Activated CD4-positive, alpha-beta T cell treated with anti-CD3 and anti-CD28 coated beads, Interleukin-2, amount 10 ng/mL, durations not matched to agents 7 days and 5 days (primary cell): ENCODE measurements at places on chromosomes 7 and 10.

DNA sequence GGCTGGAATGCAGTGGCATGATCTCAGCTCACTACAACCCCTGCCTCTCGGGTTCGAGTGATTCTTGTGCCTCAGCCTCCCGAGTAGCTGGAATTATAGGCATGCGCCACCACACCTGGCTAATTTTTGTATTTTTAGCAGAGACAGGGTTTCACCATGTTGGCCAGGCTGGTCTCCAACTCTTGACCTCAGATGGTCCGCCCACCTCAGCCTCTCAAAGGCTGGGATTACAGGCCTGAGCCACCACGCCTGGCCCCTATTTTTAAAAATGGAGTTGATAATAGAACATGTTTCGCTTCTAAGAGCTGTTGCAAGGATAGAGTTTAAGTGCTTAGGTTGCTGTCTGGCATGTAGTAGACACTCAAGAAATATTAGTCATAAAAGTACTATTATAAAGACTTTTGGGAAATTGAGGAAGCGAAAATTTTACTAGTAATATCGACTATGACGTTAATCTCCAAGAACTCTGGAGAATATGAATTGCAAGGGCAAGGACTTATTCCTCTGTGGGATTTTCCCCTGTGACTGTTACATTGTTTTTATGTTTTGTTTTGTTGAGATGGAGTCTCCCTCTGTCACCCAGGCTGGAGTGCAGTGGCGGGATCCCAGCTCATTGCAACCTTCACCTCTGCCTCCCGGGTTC lies 7.9 kb downstream of the GTF2I start:
- H3K4me3 ChIP-seq: no peak overlapping the region
- no peak for DNase-seq
- H3K27me3 ChIP-seq: no peaks in the 10 kb centered on the region

- DNase-seq: no peak
- no peaks in the 10 kb centered on the region for H3K27me3 ChIP-seq
- H3K36me3 ChIP-seq: no peaks in the 10 kb centered on the region
- no peak overlapping the region for H3K4me3 ChIP-seq
- no peak overlapping the region for H3K27ac ChIP-seq
- H3K4me1 ChIP-seq: peaks cover 4% of the 10 kb centered on the region
These were observed 222.9 kb downstream of the MTERF1 start for GRCh38 chr7:91657483-91658071.

GRCh38 chr10:95601116-95601719 lies 40.0 kb upstream of the SORBS1 start:
- peak; percentile 53 for DNase-seq
- H3K4me1 ChIP-seq: no peaks in the 10 kb centered on the region
- no peak overlapping the region for H3K27ac ChIP-seq
- peaks cover 11% of the 10 kb centered on the region for H3K27me3 ChIP-seq
- H3K4me3 ChIP-seq: no peak overlapping the region
- H3K36me3 ChIP-seq: peaks cover 6% of the 10 kb centered on the region

GRCh38 chr10:97861924-97862323 lies 12.3 kb downstream of the GOLGA7B start:
- H3K27ac ChIP-seq: no peak overlapping the region
- H3K4me3 ChIP-seq: no peak overlapping the region
- no peak for DNase-seq
- peaks cover 11% of the 10 kb centered on the region for H3K36me3 ChIP-seq
- peaks cover 29% of the 10 kb centered on the region for H3K4me1 ChIP-seq

DNA sequence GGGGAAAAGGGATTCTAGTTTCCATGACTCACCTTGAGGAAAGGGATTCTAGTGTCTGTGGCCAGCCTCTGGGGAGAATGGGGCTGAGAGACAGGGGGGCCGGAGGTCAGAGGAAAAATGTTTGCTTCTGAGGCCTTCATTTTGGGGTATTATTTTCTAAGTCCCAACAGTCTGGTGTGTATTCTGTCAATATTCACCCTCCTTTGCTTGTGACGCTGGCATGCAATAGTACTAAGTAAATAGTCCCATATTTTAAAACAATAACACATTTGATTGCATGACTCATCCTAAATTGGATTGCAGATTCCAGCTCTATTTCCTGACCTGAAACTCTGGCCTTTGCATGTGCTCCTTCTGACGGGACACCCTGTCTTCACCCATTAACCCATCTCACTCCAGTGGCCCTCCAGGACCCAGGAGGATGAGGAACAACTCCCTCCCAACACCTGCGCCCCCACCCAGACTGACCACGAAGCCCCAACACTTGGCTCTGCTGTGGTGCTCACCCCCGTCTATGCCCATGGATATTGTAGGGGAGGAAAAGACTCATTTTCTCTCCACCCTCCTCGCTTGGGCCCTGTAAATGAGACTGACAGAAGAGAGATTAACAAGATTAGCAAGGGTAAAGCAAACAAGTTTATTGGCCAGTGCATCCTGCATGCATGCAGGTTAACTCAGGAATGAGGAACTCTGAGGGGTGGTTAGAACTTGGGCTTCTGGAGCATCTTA lies 495.6 kb upstream of the KLF6 start:
- no peak overlapping the region for H3K27ac ChIP-seq
- H3K4me1 ChIP-seq: peaks cover 9% of the 10 kb centered on the region
- H3K36me3 ChIP-seq: no peaks in the 10 kb centered on the region
- DNase-seq: no peak
- no peak overlapping the region for H3K4me3 ChIP-seq

GRCh38 chr10:122116331-122116730 lies 127.4 kb downstream of the TACC2 start:
- peaks cover 47% of the 10 kb centered on the region for H3K27me3 ChIP-seq
- no peak for DNase-seq
- H3K4me1 ChIP-seq: no peaks in the 10 kb centered on the region
- no peak overlapping the region for H3K4me3 ChIP-seq

DNA sequence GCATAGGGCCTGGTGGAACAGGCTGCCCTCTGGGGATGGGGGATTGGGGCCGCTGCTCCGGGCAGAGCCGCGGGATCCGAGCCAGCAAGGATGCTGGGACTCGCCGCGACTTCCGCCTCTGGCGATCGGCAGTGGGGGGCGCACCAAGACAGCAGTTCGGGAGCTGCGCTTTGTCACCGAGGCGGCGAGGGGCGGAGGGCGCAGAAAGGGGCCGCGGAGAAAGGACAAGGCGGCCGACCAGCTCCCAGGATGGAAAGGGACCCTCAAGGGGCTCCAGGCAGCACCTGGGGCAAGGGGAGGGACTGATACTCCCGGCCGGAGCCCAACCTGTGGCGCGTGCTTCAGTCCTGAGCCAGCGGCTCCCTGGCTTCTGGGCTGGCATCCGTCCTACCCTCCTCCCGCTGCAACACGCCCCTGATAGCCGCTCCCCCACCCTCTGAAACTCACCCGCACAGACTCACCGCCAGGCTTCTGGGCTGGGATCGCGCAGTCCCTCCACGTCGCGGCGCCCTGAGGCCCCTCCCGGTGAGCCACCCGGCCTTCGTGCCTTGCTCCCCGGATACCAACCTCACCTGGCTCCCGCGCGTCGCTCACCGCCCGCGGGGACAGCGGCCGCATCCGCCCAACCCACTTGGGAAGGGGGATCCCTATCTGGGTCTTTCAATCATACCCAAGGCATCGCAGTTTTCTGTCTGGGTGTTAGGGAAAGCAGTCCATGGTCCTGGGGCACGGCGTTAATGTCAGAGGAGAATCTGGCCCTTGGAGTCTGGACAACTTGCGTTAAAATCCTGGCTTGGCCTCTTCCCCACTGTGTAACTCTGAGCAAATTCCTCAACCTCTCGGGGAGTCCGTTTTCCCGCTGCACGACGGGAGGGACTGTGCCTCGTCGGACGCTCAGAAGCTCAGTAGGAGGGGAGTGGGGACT lies 7.0 kb upstream of the EVX1 start:
- H3K4me1 ChIP-seq: peaks cover 9% of the 10 kb centered on the region
- DNase-seq: no peak
- H3K27me3 ChIP-seq: peaks cover 67% of the 10 kb centered on the region
- H3K27ac ChIP-seq: no peak overlapping the region
- H3K36me3 ChIP-seq: no peaks in the 10 kb centered on the region
